Retinal pigment epithelial cell (primary cell): ENCODE measurements at places on chromosomes 3 and 15.
A peak's percentile ranks its signal among the peaks of the same experiment; 100 is the strongest.

- peak; percentile 28 for DNase-seq
These were observed 184.5 kb downstream of the FEZF2 start for GRCh38 chr3:62188681-62189375.

DNA sequence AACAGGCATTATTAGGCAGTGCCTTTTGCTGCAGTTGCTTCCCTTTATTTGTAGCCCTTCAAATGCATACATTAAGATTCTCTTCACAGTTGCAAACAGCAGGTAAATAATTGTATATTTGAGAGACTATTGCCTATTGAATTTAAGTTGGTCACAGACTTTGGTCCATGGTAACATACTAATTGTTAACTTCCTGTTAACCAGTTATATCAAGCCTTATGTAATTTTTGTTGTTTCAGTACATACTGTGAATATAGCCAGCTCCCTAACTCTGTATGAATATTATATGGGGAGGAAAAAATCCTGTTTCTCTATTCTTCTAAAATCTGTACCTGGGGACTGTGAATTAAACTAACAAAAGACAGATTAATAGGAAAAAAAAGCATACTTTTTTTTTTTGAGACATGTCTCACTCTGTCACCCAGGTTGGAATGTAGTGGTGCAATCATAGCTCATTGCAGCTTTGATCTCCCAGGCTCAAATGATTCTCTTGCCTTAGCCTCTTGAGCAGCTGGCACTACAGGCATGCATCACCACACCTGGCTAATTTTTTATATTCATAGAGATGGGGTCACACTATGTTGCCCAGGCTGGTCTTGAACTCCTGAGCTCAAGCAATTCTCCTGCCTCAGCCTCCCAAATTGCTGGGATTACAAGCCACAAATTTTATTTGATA is 53.2 kb downstream of the CHL1 start:
- no peak for DNase-seq

- no peak for DNase-seq
These were observed 155.8 kb downstream of the NR1D2 start for GRCh38 chr3:24100696-24101402.

GRCh38 chr3:169060037-169060436 is 603.5 kb downstream of the MECOM start:
- DNase-seq = no peak

DNA sequence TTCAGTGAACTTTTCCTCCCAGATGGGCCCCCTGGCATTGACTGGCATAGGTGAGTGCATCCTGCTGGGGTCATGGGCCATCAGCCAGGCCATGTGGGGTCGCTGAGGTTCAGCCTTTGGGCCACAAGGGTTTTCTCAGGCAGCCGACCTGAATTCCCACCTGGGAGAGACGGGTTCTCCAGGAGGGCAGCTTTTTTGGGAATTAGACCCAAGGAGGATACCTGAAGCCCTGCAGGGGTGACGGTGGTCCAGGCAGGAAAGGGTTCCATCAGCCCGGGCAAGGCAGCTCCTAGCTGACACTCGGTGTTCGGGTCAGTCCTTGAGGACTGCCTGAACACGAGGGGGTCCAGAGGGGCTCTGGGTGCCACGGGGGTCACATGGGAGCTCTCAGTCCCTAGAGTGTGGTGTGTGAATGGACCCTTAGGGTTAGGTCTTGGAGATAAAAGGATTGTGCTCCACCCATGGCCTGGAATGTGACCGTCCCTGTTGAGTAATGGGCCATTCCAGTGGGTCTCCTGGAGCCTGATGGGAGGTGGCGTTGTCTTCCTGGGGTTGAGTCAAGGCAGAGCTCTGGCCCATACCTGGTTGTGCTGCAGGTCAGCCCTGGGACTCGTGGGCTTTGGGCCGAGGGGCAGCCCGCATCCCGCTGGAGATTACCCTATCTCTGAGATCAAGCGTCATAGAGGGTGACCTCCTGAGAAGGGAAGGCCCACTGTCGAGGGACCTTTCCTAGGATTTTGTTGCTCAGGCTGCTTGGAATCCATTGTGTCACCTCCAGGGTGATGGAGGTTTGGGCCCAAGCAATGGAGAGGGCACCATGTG is 192.8 kb downstream of the UBE3A start:
- no peak for DNase-seq

DNA sequence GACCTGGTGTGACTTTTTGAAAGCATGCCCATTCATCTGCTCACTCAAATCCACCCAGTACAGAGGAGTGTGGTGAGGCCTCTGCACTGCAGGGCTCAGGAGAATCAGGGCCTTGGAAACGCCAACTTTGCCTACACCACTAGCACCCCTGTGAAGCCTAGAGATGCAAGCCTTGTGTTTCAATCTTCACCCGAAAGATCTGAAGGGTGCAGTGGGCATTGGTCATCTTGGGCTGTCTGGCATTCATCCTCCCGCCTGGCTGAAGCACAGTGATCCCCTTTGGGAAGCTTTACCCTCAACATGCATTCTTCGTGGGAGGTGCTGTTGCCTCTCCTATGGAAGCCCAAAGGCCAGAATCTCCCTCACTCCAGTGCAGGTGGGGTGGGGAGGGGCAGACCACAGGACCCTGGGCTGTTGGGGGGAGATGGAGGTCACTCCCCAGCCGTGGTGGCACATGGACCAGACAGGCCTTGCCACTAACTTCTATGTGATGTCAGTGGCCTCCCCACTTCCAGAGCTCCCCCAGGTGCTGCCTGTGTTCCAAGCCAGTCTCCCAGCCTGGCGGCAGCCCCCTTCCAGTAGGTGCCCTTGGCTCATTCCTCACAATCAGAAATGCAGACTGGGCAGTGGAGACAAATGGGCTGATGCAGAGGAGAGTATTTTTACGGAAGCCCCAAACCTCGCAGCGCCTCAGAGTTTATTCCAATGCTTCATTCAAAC is 92.5 kb downstream of the ADAMTS17 start:
- no peak for DNase-seq

DNA sequence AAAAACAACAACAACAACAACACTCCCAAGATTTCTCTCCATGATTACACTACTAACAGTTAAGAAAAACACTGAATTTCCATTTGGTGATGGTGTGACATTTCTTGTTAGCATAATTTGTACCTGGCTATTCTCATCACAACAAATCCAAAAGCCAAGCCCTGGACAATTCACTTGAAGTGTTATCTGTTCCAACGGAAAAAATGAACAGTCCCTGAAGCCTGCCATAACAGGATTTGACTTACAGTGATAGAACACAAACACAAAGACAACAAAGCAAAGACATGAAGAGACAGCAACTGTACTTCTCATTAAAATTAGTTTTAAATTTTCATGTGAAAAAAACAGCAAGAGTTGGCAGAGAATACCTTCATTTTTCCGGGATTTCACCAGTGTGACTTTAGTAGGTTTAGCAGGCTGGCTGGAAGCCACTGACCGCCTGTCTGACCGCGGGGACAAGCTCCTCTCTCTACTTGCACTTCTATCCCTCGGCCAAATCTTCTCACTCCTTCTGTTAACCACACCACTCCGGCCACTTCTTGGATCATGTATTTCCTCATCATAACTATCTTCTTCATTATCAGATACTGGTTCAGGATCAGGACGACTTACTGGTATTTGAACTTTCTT is 56.3 kb downstream of the TJP1 start:
- no peak for DNase-seq

DNA sequence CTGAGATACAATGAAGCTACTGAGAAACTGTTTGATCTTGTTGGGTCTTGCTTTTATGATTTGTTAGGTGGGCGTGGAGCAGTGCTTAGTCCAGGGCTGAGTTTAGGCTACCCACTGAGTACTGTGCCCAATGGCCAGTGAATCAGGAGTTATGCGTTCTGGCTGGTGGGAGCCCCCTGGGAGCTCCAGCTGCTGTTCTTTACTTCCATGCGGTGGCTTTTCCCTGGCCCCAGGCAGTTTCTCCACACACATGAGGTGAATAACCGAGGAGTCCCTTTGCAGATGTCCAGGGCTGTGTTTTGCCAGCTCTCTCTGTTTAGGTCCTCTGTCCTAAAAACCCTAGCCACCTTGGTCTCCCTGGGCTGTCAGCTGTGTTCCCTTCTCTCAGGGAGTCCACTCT is 106.5 kb downstream of the KLF13 start:
- DNase-seq = no peak

DNA sequence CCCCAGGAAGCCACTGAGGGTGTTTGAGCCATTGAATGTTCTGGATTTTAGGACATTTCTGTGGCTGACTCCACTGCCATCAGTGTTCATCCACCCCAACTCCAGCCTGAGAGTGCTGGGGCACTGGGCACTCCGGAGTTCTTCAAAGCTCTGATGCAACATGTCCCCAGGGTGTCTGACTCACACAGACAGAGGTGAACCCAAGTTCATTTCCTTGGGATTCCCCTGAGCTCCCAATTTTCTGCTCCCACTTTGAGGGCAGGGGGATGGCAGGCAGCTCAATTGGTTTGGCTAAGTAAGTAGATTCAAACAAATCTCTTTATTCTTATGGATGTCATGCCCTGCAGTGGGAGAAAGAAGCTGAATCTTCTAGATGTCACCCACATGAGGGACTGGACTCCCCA is 2.2 kb downstream of the STRA6 start:
- DNase-seq = no peak

DNA sequence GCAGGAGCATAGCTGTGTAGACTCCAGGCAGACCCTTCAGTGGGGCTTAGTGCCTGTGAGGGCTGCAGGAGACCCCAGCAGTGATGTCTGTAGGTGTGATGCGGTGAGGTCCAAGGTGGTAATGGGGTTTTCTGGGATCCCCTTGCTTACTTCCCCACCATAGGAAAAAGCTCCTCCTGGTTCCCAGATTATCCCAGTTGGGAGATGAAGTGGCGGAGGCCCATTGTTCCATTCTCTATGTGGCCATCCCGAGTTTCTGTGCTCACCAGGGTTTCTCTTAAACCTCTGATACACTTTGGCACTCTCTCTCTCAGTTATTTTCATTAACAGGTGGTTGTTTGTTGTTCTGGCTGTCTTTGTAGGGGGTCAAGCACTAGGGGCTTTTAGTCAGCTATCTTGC is 146.7 kb upstream of the IGF1R start:
- DNase-seq = no peak

DNA sequence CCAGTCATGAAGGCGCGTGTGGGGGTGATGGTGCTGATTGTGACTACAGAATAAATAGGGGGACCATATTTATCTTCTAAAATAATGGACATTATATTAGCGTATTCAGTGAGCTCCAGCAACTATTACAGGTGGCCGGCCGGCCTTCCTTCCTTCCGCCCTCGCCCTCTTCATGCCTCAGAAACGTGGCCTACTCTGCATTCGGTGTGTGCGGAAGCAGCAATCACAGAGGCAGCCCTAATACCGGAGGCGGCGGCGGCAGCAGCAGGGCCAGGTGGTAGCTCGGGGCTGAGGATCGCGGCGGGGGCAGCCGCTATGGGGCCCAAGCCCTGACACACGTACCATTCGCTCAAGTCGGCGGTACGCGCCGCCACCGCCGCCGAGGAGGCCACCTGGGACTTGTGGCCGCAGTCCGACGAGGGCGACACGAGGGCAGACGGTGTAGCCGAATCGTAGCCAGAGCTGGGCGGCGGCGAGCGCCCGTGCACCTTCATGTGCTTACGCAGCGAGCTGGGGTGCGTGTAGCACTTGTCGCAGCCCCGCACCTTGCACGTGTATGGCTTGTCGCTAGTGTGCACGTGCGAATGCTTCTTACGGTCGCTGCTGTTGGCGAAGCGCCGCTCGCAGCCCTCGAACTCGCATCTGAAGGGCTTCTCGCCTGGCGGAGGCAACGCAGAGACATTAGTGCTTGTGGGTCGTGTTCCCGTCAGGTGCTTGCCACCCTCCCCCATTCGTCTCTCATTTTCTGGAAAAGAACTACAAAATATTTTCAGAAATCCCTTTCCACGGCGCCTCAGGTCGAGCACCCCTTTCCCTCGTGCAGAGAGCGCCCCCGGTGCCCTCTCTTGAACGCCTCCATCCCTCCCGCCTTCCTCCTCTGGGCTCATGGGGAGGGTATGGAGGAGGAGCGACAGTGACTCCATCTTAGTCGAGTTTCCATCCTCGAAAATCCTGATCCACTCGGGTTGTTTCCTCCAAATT is 15.5 kb downstream of the ZIC4 start:
- DNase-seq = no peak

DNA sequence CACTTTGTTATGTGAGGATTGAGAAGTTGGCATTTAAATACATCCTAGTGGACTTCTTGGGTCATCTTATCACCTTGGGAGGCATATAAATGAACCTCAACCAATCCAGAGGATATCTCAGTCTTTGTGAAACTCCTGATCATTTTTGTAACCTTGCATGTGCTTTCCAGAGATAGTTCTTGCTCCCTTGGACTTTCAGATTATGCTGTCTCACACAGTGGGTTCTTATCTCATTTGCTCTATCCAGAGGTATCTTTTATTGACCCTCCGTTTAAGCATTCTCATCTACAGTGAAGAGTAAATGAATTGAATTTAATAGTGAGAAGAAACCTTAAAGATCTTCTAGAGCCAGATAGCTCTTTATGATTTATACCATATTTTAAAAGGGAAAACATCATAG is 10.4 kb downstream of the ARMC8 start:
- no peak for DNase-seq

- no peak for DNase-seq
These were observed 299.6 kb downstream of the UNC13C start for GRCh38 chr15:54277834-54278233.

DNA sequence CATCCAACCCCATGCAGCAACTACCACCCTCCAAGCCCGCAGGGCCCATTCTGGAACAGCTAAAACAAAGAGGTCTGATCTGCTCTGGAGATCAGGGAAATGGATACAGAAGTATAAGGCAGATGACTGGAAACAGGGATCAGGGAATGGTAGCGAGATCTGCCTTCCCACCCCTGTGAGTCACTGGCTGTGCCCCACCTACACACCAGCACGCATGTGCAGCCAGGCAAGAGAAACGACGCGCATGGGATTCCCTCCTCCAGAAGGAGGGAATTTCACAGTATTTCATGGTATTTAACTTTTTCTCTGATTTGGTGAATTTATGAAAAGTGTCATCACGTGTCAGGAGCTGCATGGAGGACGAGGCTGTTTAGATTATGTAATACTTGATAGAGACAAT is 116.7 kb downstream of the ARRDC4 start:
- DNase-seq = no peak

DNA sequence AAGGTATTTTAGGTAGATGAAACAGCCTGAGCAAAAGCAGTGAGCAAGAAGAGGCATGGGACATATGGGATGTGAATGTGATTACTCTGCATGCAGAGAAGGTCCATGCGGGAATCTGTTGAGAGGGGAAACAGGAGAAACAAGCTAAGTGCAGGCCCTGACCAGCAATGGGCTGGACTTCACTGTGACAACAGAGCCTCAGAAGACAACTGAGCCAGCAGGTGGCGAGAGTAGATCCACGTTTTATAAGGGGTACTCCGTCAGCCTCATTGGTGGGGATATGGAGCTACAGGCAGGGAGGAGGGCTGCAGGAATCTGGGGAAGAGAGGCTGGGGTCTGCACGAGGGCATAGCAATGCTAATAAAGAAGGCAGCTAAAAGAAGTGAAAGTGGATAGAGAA is 405.9 kb upstream of the LMCD1 start:
- no peak for DNase-seq

GRCh38 chr3:114379266-114379665 is 85.4 kb downstream of the TIGIT start:
- no peak for DNase-seq

GRCh38 chr3:4595710-4596113 is 102.6 kb downstream of the ITPR1 start:
- no peak for DNase-seq

- no peak for DNase-seq
These were observed 17.0 kb downstream of the RAB43 start for GRCh38 chr3:129104498-129105079.
